Right ventricle myocardium superior (tissue), 1 donor: ENCODE measurements at places on chromosomes 16 and 17.

DNA sequence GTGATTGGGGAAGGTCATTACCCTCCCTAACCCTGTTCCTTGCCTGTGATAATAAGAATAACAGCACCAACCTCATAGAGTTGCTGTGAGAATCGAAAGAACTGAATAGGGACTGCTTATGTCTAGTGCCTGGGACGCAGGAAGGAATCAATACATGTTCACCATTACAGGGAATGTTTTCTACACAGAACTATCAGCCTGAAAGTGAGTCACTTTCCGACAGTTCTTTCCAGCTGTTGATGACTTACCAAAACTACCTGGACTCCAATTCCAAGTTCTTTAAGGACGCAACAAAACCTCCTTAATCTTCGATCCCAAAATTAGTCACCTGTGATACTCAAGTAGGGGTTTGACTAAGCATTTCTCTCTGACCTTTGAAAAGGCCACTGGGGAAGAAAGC, 29.4 kb downstream of the ZNF423 start:
- no peak for DNase-seq

GRCh38 chr17:7356756-7357155, 1.8 kb downstream of the TMEM95 start:
- no peak for DNase-seq

DNA sequence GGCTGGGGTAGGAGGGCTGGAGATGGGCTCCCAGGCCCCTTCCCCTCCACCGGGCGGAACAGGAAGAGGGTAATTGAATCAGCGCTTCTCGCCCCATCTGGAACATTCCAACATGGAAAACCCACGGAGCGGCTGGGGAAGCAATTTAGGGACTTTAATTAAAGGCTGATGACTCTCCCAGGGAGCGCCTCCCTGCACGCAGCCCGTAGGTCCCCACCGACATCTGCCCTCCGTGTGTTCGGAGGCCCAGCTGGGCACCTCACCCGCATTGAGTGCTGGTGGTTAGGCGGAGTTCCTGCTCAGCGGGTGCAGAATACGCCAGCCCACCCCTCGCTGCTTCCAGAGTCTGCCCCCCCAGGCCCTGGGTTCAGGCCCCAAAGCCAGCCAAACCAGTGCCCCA, 10.0 kb downstream of the HS3ST6 start:
- no peak for DNase-seq

GRCh38 chr17:47265983-47266541, 12.4 kb downstream of the ITGB3 start:
- DNase-seq = no peak

DNA sequence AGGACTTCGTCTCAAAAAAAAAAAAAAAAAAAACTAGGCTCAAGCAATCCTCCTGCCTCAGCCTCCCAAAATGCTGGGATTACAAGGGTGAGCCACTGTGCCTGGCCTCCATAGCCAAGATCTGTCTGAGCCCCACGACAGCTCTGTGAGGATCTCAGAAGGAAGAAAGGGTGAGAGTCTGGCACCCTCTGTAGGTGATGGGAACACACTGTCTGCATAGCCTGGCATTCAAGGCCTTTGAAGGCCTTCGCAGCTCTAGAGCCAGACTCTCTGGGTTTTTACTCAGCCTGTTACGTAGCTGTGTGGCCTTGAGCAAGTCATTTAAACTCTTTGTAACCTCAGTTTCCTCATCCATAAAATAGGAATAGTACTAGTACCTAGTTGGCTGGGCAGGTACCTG, 6.3 kb upstream of the XPO6 start:
- no peak for DNase-seq

DNA sequence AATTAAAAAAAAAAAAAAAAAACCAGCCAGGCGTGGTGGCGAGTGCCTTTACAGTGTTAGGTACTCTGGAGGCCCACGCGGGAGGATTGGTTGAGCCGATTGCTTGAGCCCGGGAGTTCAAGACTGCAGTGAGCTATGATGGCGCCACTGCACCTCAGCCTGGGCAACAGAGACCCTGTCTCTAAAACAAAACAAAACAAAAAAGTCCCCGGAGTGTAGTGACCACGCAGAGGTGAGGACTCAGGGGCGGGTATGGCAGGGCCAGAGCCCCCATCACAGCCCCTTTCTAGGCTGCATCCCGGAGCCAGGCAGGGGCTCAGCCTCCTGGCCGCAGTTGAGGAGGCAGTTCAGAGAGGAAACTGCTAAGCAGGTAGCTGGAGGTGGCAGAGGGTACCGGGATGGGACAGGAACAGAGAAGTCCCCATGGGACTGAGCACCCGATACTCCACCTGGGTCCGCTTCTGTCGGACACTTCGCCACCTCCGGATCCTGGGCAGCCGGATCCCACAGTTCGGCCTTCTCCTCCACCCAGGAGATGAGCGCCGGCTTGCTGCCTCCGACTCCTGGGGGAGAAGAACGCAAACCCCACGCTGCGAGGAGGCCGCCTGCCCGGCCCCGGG, 800 bp downstream of the ZNF747 start:
- DNase-seq = no peak

DNA sequence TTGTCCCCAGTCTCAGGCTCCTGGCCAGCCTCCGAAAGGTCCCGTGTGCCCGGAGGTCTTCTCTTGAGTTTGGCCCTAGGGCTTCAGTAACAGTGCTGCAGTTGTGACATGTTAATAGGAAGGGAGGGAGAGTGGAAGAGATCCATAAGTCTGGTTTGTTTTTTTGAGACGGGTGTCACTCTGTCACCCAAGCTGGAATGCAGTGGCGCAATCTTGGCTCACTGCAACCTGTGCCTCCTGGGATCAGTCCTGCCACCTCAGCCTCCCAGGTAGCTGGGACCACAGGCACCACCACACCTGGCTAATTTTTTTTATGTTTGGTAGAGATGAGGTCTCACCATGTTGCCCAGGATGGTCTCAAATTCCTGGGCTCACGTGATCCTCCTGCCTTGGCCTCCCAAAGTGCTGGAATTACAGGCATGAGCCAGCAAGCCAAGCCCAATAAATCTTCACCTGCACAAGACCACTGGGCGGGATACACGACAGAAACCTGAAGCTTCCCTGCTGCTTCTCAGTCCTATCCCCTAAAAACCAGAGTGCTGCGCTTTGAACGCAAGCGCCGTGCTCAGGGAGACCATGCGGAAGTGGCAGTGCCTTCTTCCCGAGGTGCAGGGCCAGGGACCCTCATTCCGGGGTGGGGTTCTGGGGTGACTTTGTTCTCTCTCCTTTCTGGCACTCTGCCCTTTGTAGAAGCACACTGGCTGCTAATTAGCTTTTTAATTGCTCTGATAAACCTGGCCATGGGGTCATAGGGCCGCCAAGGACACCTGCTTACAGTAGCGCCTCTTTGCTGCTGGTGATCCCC, 10.9 kb downstream of the TRAF7 start:
- DNase-seq = no peak

DNA sequence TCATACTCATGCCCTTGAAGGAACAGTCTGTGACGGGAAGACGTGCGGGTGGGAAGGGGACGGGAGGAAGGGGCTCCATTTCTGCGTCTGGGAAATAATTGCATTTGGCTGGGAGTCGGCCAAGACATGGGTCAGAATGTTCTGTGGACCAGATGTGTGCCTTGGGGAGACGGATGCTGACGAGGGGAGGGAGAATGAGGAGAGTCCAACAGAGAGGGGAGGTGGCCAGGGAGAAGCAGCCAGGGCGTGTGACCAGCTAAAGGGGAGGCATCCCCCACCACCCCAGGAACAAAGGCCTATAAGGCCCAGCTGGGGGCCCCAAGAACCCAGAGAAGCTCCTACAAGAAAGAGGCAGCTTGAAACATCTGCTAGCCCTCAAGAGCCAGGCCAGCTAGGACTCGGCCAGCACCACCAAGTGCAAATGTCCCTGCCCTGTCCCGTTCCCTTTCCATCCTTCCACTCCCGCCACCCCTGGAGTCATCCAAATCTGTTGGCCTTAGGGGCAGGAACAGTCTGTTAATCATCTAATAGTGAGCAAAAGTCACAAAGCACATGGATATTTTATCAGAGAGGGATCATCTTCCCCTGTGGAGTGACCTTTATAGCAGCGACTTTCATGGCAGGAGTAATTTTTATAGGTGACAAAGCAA, 42.5 kb upstream of the BCO1 start:
- DNase-seq = no peak

DNA sequence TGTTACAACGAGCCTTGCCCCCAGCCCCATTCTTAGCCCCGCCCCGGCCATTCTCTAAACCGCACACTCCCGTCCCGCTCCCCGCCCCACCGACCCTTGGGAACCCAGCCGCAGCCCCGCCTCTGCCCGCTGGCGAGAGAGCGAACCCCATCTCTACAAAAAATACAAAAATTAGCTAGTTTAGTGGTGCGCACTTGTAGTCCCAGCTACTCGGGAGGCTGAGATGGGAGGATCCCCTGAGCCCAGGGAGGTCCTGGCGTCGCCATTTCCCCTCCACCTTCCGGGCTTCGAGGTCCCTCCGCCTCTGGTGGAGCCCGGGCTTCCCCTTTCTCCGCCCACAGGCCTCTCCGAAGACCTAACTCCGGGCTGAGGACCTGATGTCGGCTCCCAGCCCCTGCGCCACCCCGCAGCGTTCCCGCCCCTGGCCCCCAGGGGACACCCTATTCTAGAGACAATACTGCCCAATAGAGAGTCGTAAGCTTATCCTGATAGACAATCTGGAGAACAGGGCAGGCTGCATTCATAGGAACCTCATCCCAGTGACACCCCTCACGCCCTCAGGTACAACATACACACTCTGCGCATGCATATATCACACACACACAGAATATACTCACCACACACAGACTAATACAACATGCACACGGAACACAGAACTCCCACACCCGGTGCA, 480 bp upstream of the PROCA1 start:
- peak; percentile 81 for DNase-seq

DNA sequence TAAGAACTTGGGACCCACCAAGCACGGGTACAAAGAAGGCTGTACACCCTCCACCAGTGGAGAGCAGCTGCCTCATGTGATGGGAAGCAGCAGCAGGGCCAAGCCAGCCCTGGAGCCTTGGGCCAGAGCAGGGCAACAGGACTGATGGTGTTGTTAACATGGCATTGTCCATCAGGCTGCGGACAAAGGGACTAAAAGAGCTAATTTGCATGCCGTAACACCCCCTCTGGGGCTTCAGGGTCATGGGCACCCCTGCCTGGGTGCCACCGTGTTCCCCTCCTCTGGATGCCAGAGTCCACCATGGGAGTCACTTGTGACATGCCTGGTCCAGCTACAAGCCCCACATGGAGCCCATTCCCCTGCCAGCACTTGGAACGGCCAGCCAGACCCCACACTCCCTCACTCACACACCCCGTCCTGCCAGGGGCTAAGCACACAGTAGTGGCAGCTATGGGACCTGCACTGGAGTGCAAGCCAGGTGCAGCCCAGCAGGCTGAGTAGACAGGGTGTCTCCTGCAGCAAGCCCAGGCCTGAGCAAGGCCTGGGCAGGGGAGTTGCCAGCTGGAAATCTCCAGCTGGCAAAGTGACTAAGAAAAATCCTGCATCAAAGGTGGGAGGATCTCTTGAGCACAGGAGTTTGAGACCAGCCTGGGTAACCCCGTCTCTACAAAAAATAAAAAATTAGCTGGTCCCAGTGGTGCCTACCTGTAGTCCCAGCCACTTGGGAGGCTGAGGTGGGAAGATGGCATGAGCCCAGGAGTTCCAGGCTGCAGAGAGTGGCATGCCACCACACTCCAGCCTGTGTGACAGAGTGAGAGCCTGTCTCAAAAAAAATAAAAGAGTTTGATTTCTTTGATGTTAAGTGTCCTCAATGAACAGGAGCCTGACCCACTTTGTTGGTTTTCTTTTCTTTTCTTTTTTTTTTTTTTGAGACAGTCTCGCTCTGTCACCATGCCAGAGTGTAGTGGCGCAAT, 33.7 kb downstream of the NOL11 start:
- no peak for DNase-seq

- peak; percentile 100 for DNase-seq
Observed at GRCh38 chr17:8153957-8154607, 1.9 kb upstream of the PER1 start.

DNA sequence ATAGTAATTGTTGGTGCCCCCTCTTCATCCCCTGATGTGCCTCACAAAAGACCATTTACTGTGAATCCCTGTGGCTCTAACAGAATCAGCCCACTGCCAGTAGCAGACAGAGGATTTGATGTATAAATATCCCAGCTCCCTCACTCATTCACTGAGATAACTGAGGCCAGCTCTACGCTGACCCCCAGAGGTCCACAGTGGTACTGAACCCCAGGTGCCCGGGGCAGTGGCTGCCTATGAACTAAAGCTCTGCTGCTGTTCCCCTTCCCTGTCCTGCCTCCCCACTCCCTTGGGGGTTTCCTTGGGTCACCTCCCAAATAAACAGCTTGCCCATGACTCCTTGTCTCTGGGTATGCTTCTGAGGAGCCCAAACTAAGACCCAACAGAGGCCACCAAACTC, 295.8 kb downstream of the FOXL1 start:
- no peak for DNase-seq

GRCh38 chr17:63937319-63937718, 5.2 kb upstream of the CD79B start:
- DNase-seq = no peak

GRCh38 chr17:47301161-47301560, 22.6 kb upstream of the EFCAB13 start:
- no peak for DNase-seq

DNA sequence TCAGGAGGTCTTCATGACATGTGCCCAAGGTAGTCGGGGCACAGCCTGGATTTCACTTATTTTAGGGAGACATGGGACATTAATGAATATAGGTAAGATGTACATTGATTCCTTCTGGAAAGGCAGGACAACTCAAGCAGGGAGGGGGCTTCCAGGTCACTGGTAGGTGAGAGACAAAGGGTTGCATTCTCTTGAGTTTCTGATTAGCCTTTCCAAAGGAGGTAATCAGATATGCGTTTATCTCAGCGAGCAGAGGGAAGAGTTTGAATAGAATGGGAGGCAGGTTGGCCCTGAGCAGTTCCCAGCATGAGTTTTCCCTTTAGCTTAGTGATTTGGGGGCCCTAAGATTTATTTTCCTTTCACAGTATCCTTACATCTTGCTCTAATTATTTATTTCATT, 443.8 kb upstream of the EEF2KMT start:
- DNase-seq = no peak

GRCh38 chr17:83036666-83037065, 42.7 kb upstream of the METRNL start:
- no peak for DNase-seq

GRCh38 chr16:7025616-7026190, 306.9 kb upstream of the RBFOX1 start:
- DNase-seq = peak; percentile 75

GRCh38 chr16:30950516-30951065, 1.7 kb downstream of the ORAI3 start:
- no peak for DNase-seq

GRCh38 chr16:66908116-66908515, 10.6 kb downstream of the CDH16 start:
- peak; percentile 22 for DNase-seq
